T-helper 2 cell (primary cell): ENCODE measurements at places on chromosomes 16 and 17.

DNA sequence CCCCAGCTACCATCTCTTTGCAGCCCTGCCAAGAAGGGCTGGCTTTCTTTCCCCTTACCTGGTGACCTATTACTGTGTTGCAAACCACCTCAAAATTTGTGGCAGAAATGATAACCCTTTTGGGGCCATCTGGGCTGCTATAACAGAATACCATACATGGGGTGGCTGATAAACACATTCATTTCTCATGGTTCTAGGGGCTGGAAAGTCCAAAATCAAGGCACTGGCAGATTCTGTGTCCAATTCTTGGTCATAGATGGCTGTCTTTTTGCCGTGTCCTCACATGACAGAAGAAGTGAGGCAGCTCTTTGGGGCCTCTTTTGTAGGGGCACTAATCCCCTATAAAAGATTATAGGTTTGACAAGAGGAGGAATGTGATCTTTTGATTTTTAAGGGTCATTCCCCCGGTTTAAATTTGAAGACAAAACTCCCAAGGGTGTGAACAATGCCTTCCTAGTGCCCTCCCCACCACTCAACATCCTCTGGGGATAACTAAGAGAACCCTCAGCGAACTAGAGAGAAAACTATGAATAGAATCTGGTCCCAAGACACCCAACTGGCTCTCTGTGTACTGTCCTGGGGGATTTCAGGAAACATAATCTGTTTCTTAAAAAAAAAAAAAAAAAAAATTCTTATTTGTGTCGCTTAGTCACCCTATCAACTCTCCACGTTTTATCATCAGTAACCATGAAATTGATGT, 1.7 kb upstream of the METTL22 start:
- no peak for DNase-seq

DNA sequence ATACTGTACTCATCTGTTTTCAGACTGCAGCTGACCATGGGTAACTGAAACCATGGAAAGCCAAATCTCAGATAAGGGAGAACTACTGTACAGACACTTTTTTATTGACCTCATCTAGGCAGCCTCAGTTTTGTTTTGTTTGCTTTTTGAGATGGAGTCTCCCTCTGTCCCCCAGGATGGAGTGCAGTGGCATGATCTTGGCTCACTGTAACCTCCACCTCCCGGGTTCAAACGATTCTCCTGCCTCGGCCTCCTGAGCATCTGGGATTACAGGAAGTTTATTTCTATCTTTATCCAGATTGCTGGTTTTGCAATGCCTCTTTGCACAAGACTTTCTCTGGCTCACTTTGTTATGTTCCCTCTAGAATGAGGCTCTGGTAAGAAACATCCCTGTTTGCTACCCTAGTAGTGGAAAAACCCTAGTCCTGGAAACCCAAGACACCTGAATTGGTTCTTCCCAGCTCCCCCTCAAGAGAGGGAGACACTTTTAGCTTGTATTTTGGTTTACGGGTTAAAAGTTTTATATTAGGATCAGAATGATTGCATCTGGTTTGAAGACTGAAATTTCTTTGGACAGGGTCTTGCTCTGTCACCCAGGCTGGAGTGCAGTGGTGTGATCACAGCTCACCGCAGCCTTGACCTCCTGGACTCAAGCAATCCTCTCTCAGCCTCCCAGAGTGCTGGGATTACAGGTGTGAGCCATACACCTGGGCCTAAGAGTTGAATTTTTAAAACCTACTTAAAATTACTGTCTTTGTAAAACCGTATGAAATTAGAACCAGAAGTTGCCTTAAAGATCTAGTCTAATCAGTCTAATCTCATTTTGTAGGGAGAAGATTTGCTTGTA, 38.9 kb downstream of the ZNF207 start:
- DNase-seq: no peak

DNA sequence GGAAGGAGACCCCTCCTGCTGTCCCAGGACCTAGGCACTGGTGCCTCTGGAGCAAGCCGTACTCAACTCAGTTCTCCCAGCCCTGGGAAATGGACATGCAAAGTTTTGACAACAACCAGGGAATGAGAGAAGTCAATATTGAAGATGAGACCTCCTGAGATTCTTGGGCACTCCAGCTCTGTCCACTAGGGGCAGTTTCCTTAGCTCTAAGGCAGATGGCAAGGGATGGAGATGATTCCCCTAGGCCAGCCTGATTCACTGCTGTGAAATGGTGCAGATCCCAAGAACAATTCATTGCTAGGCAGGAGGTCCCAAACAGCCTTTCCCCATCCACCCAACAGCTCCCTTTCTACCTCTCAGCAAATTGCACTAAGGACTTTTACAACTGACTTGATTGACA, 20.5 kb upstream of the SDR42E2 start:
- DNase-seq: no peak

DNA sequence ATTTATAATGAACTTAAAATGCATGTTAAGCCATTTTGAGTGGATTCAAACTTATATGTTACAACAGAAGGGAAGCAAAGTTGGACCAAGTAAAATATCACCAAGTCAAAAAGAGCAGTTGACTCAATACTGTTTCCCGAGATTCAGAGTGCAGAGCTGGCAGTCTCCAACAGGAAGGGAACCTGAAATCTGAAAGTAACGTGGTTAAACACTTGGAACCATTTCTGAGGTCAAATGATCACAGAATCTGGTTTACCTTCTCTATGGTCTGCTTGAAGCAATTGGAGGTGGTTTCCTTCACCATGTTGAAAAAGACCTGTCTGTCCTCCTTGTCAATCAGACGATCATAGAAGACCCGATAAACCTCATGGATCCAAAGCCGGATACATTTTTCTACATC, 86.5 kb downstream of the LYRM1 start:
- no peak for DNase-seq

GRCh38 chr16:49855280-49855821, 561 bp downstream of the ZNF423 start:
- peak; percentile 35 for DNase-seq

GRCh38 chr16:67517661-67518423, 10.8 kb upstream of the RIPOR1 start:
- DNase-seq: no peak

- DNase-seq: no peak
Measured at GRCh38 chr16:17632667-17633066, 161.9 kb upstream of the XYLT1 start.

DNA sequence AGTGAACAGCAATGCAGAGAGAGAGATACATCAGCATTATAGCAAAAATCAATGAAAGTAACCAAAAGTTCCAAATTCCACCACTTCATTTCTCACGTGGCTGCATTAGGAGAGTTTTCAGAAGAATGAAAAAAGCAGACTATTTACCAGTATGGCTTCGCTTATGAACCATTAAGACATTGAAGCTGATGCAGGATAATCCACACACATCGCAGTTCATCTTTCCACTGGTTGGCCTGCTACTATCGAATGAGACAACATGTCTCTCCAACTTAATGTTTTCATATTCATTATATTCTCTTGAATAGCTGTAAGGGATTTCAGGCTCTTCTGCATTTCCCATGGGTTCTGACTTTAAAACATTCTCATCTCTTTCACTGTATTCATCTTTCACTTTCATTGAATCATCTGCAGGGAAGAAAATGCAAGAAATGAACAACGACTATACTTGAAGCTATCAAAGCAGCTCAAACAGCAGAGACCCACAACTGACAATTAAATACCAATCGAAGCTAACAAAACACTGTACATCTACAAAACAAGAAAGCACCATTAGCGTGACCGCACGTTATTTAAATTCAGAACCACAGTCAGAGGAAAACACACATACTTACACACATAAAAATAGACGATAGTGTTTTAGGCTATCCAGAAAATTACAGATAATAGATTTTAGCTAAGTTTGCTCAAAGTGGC, 54.9 kb downstream of the GRB7 start:
- DNase-seq: no peak

GRCh38 chr17:34252444-34253138, 2.5 kb upstream of the CCL2 start:
- no peak for DNase-seq

DNA sequence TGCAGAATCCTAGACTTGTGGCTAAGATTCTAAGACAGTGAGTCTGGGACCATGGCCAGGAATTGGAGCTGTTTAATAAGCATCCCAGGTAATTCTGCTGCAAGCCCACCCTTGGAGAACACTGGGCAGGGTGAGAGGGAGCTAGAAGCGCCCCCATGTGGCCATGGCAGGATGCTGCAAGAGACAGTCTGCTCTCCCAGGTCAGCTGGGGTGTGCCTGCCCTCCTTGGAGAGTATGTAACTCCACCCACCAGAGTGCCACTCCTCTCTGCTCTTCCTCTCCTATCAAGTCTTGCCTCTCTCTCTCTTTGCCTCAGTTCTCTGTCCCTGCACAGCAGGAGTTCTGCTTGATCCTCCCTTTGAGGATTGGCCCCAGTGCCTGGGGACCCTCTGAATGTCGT, 14.9 kb downstream of the RCVRN start:
- DNase-seq: no peak

DNA sequence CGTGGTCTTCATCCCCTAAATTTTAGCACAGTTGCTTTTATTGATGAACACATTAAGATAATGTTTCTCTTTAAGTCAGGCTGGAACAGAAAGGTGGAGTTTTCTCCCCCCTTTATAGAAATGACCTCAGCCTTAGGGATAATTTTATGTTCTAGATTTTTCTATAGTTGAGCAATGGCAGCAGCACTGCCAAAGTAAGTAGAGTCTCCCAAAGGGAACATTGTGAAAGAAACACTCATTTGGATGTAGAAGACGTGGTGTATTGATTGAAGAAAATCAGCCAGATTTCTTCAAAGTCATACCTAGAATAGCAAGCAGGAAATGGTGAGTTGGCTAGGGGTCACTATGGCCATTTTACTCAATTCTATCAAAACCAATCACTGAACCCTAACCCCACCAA, 122.5 kb downstream of the DNAH9 start:
- no peak for DNase-seq

DNA sequence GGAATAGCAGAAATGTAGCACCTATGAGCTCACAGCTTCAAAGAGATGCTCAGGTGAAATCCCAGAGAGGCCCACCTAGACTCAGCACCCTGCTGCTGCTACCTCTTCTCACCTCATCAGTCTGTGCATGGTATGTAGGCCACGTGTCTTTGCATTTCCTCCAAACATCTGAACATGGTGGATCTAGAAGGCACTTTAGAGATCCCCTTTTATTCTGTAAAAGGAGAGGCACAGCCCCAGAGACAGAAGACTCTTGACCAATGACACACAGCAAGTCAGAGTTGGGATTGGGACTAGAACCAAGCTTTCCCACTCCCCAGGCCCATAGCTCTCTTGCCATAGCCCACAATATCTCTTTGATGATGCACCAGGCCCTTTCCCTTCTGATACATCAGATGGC, 19.4 kb upstream of the NKD1 start:
- DNase-seq: no peak

- DNase-seq: no peak
Measured at GRCh38 chr16:66933776-66934137, 445 bp downstream of the CIAO2B start.

GRCh38 chr16:68894714-68895113, 51.4 kb downstream of the TANGO6 start:
- DNase-seq: no peak

GRCh38 chr17:18382441-18383078, 5.0 kb downstream of the EVPLL start:
- no peak for DNase-seq

DNA sequence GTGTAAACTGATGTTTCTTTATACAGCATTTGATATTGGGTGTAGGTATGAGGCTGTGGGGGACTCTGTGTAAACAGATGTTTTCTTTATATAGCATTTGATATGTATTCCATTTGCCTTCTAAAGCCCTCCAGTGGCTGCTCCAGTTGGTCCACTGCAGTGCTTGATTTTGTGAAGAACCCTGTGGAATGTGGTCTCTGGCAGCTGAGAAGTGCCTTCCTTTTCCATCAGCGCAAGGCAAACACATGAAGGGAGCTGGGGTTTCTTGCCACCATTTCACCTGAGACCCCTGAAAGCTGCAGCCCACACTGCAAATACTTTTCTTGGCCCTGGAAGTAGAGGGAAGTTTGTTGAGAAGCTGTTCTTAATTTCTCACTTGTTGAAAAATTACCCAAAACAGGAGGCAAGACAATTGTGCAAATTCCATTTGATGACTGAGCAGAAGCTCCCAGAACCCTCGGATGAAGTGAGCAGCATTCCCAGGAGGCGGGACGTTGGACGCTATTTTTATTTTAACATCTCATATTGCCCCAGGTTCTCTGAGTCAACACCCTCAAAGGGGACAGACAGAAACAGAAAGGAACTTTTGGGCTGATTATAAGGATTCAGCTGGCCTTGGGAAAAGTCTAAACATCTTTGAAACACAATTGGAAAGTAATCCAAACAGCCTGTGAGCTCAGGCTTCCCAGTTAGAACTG, 158.5 kb upstream of the RPH3AL start:
- no peak for DNase-seq

DNA sequence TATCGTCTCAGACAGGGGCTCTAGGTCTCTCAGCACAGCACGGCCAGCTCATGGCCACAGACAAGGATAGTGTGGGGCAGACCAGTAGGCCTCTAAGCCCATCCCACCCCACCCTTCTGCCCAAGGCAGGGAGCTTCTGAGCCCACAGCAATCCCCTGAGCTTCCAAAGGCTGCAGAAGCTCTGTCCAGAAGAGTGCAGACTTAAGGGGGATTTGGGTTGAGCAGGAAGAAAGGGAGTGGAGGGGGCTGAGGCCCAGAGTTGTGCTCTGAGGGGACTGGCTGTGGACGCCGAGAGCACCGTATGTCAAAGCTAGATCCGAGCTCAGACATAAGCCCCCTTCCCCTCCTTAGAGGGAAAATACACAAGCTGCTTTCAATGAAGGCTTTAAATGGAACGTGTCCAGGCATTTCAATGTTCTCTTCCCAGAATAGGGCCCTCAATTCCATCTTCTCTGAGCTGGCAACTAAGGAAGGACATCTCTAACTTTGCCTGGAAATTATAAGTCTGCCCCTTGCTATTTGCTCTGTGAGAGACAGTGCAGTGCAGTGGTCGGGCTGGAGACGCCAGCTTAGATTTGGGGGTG, 116.4 kb upstream of the RPL38 start:
- no peak for DNase-seq

DNA sequence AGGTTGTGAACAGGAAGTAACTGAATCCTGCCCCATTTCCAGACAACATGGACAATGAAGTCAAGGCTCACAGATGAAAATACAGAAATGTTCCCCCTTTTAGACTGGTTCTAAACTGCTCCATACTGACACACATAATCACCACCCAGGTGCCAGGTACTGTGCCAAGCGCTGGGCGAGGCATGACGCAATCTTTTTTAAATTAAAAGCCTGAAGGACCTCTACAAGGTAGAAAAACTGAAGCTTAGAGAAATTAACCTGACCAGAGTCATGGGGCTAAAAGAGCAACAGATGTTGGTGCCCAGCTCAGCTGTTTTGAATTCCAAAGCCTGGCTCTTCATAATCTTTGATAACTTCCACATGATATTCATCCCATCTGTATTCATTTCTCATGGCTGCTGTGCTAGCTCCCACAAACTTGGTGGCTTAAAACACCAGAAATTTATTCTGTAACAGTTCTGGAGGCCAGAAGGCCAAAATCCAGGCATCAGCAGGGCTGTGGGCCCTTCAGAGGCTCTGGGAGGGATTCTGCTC, 4.9 kb upstream of the RAB11FIP4 start:
- DNase-seq: no peak

GRCh38 chr17:28689011-28689410, 22.7 kb downstream of the PROCA1 start:
- DNase-seq: no peak
